ENCODE measurements at places on chromosomes 7 and 10. TPM values are rescaled to one million over a fixed set of nuclear protein-coding genes. Genes with fewer than 3 reads are reported as not detected.
A peak's percentile ranks its signal among the peaks of the same experiment; 100 is the strongest.

- DNase-seq = no peak
Observed at GRCh38 chr10:73865459-73866442, 8.6 kb downstream of the CAMK2G start.

- peak; percentile 60 for DNase-seq
Observed at GRCh38 chr10:70052462-70053217, at the start of gene MACROH2A2. Gene MACROH2A2 (plus strand): TSS chr10:70052846. CDS start chr10:70075659, 22,813 bp downstream.

DNA sequence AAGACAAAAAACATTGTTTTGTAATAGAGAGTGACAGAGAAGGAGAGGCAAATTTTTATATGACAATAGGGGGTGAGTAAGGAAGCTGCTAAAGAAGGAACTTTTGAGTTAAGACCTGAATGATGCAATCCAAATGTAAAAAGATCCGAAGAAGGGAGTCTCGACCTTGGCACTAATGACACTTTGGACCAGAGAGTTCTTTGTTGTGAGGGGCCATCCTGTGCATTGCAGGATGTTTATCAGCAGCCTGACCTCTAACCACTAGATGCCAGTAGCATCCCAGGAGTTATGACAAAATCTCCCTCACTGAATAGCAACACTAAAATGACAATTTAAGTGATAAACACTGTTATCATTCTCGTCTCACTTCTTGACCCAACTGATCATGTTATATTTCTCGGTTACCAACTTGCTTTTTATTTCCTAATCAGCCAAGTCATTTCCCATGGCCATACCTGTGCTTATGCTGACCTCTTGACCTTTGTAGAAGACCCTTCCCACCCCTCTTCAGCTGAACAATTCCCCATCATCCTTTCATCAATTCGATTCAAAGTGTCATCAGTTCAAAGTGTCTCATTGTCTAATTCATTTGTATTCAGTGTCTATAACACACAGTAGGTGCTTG, 30.0 kb downstream of the DGKI start:
- DNase-seq = no peak

Gene HYAL4
- not detected for total RNA-seq

Gene NPY
- not detected for total RNA-seq

DNA sequence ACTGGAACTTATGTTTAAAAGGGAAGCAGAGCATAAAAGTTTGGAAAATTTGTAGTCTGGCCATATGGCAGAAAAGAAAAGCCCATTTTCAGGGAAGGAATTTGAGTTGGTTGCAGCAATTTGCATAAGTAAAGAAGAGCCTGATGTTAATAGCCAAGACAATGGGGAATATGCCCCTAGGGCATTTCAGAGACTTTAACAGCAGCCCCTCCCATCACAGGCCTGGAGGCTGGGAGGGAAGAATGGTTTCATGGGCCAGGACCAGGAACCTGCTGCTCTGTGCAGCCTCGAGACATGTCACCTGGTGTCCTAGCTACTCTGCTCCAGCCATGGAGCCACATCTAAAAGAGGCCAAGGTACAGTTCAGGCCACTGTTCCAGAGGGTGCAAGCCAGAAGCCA, 35.3 kb downstream of the HTR7 start:
- DNase-seq = no peak

DNA sequence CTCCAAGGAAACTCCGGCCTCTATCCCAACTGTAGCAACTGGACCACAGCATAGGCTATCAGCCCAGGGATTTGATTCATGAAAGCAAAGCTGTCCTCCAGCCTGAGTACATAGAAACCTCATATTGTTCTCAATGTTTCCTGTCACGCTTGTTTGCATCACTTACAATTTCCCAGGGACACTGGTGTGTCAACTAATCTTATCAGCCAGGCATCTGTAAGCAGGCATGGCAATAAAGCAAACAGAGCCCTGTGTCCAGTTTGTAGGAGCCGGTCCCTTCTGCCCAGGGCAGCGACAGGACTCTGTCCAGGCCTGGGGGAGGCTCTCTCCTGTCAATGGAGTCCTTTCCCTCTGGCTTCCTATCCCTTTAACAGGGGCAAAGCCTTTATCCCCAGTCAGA, 23.0 kb upstream of the CDHR3 start:
- DNase-seq = no peak

Gene EN2
- 0.32 TPM for total RNA-seq

- no peak for DNase-seq
Observed at GRCh38 chr10:77962350-77963146, 36.0 kb upstream of the DLG5 start.

Gene RBM28
- total RNA-seq = 28.8 TPM

GRCh38 chr10:62543571-62544355, 169.6 kb downstream of the ZNF365 start:
- DNase-seq = no peak

DNA sequence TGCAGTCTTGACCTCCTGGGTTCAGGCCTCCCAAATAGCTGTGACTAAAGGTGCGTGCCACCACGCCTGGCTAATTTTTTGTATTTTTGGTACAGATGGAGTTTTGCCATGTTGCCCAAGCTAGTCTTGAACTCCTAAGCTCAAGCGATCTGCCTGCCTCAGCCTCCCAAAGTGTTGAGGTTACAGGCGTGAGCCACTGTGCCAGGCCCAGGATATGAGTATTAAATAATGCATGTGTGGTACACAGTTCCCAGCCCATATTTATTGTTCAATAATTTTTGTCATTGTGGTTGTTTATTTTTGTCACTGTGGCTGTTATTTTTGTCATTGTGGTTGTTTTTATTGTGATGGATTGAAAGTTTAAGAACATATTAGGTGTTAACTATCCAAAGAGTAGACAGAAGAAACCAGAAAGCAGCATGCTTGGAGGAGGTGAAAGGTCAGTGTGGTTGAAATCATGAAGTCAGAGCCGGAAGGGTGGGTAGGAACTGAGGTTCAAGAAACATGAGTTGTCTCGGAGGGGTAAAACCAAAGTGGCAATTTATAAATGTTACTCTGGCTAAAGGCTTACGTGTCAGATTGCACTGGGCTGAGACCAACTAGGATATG, 45.0 kb downstream of the MRC1 start:
- no peak for DNase-seq

GRCh38 chr10:13120786-13121499, 21.0 kb downstream of the OPTN start:
- no peak for DNase-seq

- no peak for DNase-seq
Observed at GRCh38 chr7:127674361-127674760, 22.4 kb downstream of the SND1 start.

DNA sequence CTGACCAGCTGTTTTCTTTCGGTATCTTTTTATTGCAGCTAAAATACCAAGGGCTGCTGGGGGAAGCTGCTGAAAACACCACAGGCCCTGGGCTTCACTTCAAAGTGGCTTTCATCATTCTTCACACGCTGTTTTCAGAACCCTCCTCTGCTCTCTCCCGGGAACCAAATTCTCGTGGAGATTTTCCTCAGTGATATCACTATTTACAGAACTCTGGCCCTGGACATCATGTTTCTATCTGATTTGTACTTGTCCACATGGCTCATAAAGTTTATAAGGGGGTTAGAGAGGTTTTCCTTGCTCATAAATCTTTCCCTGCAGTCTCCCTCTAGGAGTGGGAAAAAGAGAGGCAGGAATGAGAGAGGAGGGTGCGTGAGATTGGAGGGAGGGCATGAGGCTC, 177.4 kb upstream of the NPVF start:
- no peak for DNase-seq

DNA sequence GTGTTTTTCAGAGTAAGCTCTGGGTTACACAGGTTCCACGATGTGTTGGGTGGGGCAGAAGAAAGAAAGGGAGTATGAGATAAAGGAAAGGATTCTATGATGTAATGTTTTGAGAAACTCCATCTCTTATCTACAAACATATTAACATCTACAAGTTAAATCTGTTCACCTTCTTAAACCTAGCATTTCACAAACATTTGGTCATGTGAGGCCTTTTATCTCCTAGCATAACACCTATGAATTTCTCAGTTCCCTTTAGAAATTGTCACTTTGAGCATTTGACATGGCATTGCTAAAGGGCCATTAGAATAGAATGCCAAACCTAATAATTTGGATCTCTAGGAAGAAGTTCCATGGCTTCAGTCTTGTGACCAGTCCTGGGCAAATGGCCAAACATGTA, 217.1 kb upstream of the AOAH start:
- no peak for DNase-seq

Gene ICA1
- total RNA-seq = 70.1 TPM

- DNase-seq = no peak
Observed at GRCh38 chr7:50379539-50379938, 70.6 kb downstream of the FIGNL1 start.

Gene DMBT1
- not detected for total RNA-seq

Gene RNLS
- 29.1 TPM for total RNA-seq

GRCh38 chr10:36441557-36441956, 683.8 kb upstream of the ANKRD30A start:
- no peak for DNase-seq

GRCh38 chr7:49866910-49867309, 93.5 kb downstream of the VWC2 start:
- DNase-seq = no peak

GRCh38 chr10:52621635-52622079, 150.9 kb downstream of the MBL2 start:
- no peak for DNase-seq

Gene EGR2
- total RNA-seq = 0.32 TPM

DNA sequence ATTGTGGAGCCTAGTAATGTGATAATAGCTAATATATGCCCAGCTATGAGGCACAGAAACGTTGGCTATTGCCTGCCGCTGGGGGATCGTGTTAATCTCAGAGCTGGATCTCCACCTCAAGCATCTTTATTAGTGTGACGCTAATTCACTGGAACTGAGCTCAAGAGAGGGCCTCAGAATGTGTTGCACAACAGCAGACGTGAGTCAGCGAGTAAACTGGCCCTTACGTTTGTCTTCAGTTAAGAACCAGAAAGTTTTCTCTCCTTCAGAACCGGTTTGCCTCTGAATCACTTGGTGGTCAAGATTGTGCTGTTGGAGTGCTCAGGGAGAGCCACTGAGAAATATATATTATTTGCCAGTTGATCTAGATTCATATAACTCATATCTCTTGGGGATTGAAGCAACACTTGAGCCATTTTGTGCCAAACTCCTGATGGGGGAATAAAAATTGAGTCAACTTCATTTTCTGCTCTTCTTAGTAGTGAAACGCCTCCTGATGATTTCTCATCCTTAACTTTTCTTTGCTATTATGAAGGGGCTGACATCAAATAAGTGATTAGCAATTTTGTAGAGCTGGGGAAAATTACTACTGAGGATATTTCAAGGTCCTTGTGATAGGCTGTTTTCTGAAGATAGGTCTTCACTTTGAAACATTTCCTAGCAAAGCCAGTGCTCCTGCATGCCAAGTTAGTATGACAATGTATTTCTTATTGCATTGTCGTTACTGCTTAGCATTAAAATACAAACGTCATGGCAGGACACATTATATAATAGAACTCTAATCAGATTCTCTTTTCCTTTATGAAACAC, 22.3 kb downstream of the BZW2 start:
- peak; percentile 70 for DNase-seq

GRCh38 chr10:43160046-43160920, 22.0 kb downstream of the CSGALNACT2 start:
- DNase-seq = no peak

Gene TUBAL3
- total RNA-seq = 1.6 TPM

DNA sequence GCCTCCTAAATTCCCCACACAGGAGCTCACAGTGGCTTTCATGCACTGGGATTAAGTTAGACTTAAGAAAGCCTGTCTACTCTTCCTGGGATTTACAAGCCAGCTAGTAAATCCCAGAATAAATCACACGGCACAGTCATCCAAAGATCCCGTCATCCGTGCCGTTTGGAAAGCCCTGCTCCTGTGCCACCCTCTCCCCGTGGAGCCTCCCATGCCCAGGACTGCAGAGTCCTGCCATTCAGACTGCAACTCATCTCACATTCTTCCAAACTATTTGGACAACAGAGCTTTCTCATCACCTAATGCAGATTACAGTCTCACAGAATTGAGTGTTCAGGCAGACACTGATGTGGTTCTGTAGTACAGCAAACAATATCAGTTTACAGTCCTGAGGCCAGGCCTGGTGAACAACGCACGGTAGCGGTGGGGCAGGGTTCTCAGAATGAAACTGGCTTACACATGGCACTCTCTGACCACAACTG, 166.5 kb downstream of the EGFR start:
- DNase-seq = no peak

GRCh38 chr10:99328579-99329303, 415 bp upstream of the CNNM1 start:
- no peak for DNase-seq

Gene LAMB1
- total RNA-seq = 300 TPM

GRCh38 chr7:98733036-98733435, 116.0 kb downstream of the NPTX2 start:
- no peak for DNase-seq

Gene ATOH7
- total RNA-seq = 0.64 TPM

Data from breast epithelium (tissue), 4 donors.